Calu3 (cell line): ENCODE measurements at places on chromosomes 2 and 18.

GRCh38 chr2:148650881-148651280 is 6.3 kb downstream of the EPC2 start:
- DNase-seq: no peak

DNA sequence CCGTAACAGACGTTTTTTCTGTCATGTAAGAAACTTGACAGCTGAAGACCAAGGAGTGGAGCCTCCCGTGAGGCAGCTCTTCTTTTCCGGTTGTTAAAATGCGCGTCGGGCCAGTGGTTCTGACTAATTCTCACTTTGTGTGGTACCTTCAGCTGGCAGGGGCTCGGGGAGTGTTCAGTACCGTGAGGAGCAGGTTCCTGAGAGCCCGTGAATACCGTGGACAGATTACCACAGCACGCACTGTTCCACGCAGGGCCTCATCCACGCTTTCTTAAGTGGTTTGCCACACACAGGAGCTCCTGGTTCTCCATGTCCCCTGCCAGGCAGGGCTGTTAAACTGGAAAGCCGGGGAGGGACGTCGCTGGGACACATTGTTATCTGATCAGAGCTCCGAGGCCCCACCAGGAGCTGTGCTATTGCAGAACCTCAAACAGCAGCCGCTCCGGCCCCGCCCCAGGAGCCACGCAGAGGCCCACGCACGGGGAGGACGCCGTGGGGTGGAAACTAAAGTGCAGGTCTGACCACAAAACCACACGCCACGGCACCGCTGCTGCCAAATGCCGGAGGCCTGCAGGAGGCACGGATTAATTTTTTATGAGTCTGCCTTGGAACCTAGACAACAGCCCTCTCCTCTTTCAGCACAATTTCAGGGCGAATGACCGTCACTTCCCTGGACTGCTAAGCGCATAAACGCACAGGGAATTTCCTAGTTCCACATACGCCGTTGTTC is 43.3 kb downstream of the NFATC1 start:
- no peak for DNase-seq

DNA sequence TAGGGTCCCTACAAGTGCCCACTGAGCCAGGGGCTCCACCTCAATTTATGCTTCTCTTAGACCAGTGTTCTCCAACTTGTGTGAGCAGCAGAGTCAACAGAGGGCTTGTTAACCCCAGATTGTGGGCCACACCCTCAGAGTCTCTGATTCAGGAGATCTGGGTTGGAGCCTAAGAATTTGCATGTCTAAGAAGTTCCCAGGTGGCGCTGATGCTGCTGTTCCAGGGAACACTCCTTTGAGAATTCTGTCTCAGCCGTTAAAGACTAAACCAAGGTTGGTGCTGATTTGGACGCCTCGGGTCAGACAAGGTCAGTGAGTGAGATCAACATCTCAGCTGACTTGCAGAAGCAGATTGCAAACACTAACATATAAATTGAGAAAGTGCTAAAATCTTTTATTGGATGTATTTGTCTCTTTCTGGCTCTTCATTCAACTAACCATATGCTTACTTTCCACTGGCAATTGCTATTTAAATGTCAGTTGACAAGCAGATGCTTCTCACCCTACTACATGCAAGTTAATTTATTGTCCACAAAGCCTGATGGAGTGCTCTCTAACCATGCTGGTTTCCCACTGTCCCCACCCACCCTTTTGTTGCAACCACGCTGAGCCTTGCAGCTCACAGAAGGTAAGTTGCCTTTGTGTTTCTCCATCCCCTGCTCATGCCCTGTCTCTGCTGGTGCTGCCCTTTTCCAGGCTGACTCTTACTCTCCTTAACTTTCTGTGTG is 31.5 kb downstream of the LYPD1 start:
- no peak for DNase-seq

DNA sequence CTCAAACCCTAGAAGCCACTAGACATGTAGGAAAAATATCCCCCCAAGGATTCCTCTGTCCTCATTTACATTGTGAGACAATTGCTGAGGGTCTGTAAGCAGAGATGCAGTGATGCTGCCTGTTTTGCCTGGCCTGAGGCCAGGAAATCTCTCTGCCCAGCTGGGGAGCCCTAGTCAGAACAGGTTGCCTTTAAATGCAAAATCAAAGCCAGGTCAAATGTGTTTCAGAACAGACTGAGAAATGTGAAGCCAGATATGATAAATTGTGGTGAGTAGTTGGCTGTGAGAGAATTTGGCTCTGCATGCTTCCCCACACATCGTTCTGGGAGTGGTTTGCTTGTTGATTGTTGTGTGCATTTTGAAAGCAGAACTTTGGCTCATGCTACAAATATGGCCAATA is 38.4 kb upstream of the NXPH2 start:
- no peak for DNase-seq

DNA sequence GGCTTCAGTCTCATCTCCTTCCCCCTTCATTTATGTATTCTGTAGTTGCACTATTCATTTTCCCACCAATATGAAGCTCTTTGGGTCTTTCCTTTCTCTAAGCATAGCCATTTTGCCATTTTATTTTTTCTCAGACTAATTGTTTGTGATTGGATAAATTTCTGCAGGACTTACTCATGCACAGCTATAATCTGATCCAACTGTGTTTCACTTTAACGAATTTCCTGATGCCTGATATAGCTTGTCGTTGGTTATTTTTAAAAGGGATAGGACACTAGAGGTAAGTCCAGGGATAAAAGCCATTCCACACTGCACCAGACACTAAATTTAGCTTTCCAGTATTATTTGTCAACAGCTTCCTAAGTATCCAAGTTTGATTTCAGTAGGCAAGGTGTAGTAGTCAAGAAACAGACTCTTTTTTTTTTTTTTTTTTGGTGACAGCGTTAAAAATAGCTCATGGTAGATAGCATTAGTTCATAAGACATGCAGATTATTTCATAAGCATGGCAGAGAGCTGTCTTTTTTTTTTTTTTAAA is 17.4 kb downstream of the ASB18 start:
- no peak for DNase-seq

- no peak for DNase-seq
Observed at GRCh38 chr18:56795381-56795780, 144.2 kb downstream of the WDR7 start.
